ENCODE measurements at places on chromosomes 11 and 22.

DNA sequence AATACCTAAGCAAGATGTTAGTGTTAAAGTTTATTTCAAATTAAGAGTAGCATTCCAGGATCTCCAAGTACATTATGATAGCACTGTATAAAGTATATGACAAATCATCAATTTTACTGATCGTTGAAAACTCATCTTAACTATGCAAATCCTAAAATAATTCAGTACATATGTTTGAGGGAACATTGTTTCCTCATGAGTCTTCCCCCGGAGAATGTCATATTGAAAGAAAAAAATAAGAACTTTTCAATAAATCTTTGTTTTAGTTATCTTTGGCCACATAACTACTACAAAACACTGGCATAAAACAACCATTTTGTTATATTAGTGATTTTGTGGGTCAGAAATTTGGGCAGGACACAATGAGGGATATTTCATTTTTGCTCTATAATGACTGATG, 135.4 kb downstream of the METTL15 start:
- DNase-seq: no peak

GRCh38 chr11:47523490-47524225, 29.3 kb downstream of the CELF1 start:
- DNase-seq: peak; percentile 29

- no peak for DNase-seq
Measured at GRCh38 chr11:86469491-86470388, 95.1 kb downstream of the CCDC81 start.

GRCh38 chr11:70159627-70160570, 43.2 kb upstream of the FADD start:
- no peak for DNase-seq

DNA sequence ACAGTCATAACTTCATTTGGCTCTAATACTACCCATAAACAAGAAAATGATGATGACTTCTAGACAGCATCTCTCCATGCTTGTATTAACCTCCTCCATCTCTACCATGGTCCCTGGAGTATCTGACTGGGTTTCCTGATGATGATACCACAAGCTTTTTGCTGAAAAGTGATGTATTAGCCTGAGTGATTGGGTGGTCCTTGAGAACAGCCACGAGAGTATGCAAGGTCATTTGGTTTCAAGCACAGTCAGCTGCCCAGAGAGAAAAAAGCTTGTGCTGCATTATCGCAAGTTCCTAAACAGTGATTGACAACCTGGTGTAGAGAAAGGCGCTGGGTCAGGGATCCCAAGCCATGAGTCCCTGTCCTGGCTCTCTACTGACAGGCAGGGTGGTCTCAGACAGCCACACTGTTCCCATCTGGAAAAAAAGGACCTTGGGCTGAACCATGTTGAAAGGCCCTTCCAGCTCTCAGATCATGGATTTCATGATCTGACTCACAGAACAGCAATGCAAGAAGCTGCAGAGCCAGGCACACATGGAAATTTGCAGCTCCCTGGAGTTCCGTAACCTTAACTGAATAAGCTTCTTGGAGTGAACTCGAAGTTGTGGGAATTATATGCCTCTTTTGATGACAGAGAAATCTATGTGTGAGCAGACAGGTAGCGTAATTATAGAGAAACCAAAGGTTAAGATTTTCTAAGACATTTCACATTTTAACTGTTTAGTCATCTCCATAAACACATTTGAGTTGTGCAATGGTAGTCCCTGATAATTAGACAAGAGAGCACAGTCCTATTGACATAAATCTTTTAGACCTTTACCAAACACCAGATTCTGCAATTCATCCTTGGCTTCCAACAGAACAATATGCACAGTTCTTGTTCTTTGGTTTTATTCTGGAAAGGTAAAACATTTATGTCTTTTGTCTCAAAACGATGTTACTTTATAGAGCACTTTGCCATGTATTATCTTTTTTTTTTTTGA, 54.1 kb upstream of the UBASH3B start:
- no peak for DNase-seq

GRCh38 chr11:126146454-126147192, 64.8 kb downstream of the RPUSD4 start:
- DNase-seq: no peak

GRCh38 chr11:130881475-130882137, 34.7 kb downstream of the SNX19 start:
- no peak for DNase-seq

GRCh38 chr11:120576606-120577005, 65.1 kb downstream of the GRIK4 start:
- DNase-seq: no peak

DNA sequence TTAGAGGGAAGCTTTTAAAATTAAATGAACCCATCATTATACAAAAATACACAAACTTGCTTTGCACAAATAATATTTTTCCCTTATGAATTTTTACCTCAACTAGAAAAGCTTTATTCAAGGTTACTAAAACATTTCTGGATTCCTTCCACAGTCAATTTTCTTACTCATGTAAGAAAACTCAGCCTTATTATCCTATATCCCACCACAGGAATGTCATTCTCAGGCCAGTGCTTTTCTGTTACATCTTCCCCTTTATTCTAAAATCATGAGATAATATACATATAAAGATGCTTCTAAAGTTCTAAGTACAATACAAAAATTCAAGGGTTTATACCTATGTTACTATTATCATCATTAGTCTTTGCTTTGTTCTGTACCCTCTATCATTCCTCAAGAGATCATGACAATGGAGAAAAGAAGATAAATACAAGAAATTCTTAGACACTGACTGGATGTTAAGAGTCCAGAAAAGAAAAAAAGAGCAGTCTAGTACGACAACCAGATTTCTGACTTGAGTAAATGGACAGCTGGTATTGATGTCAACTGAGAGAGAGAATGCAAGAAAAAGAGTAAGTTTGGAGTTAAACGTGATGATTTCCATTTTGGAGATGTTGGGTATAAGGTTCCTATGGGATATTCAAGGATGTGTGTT, 60.3 kb downstream of the MTMR2 start:
- DNase-seq: no peak

- DNase-seq: no peak
Measured at GRCh38 chr11:133300666-133301065, 231.6 kb downstream of the OPCML start.

- no peak for DNase-seq
Measured at GRCh38 chr11:36044636-36045035, 100.8 kb downstream of the LDLRAD3 start.

DNA sequence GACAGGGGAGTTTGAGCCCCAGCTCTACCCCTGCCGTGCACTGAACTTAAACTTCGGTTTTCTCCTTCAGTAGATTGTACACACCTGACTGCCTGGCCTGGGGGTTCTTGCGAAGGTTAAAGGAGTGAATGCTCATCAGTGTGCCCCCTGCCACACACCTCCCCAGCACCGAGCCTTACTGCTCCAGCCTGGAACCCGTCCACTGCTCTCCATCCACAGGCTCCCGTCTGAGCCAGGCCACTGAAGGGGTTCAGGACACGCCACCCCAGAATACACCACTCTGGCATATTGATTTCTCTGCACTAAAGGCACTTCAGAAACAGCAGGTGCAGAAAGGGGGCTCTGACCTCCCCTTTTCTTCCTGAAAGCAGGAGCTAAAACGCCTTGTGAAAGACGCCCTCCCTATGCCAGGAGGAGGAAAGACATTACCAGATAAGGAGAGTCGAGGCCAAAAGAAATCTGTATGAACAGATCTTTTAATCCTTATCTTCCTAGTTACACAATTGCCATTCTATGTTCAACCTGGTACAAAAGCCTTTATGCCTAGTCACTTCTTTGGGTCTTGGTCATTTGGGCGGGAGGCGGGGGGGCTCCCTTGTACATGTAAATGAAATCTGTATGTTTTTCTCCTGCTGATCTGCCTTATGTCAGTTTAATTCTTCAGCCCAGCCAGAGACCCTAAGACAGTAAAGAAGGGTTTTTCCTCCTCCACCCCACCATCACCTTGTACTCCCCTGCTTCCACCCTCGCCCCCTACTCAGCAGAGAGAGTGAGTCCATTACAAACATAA, 1.9 kb upstream of the SSTR3 start:
- peak; percentile 1 for DNase-seq

- no peak for DNase-seq
Measured at GRCh38 chr11:19929655-19930054, 217.0 kb downstream of the NAV2 start.

GRCh38 chr11:32005786-32006416, 85.0 kb upstream of the RCN1 start:
- DNase-seq: no peak

DNA sequence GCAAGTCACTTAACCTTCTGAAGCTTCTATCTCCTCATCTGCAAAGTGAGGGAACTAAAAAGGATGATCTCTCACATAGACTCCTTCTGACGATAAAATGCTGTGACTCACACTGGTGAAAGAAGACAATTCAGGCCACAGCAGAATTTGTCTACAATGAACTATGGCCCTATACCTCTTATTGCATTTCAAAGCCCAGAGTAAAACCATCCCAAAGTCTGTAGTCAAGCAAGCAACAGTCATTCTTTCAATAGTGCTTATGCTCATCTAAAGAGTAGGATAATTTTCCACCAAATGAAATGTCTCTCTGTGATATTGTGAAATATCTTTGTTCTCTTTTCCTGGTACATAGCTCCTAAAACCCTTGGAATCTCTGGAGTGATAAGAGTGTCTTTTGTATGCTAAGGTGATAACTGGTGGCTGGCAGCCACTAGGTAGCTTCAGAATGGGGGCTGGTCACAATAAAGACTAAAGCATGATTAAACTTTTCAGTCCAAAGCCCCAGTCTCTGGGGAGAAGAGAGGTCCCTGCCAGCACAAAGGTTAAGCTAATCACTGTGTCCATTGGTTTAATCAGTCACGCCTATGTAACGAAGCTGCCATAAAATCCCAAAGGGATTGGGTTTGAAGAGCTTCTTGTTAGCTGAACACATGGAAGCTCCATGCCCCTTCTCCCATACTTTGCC, 30.8 kb downstream of the SYTL2 start:
- no peak for DNase-seq

- no peak for DNase-seq
Measured at GRCh38 chr11:16191868-16192240, 164.5 kb downstream of the SOX6 start.

- DNase-seq: no peak
Measured at GRCh38 chr11:116837231-116838091, at the start of gene APOA1. TSS of gene APOA1 (minus strand) at chr11:116837622. CDS start at chr11:116837387, 235 bp downstream.

DNA sequence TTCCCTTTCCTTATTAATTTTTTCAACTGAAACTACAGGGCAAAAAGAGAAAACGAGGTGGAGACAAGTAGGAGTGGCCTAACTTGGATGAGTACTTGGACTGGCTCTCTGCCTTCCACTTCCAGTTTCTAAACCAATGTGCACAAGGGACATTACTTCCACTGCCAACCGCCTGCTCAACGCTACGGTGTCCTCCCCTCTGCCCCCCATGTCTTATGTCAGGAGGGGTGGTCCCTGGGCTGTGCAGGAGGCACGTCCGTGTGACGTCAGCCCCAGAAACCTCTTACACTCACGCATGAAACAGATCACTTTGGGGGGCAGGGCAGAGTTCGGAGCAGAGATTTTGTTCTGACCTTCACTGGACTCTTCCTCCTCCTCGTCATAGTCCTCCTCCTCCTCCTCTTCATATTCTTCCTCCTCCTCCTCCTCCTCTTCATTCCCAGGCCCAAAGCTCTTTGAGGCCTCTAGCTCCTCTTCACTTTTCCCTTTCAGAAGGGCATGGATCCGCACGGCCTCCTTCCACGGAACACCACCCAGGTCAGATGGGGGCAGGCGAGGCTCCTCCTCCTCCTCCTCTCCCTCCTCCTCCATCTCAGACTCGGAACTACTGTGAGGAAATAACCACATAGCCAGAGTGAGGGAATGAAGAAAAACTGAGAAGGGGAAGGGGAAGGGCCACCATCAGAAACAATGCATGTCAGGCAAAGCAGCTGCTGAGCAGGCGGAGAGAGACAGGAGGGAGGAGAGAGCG, 57.4 kb upstream of the BID start:
- no peak for DNase-seq

DNA sequence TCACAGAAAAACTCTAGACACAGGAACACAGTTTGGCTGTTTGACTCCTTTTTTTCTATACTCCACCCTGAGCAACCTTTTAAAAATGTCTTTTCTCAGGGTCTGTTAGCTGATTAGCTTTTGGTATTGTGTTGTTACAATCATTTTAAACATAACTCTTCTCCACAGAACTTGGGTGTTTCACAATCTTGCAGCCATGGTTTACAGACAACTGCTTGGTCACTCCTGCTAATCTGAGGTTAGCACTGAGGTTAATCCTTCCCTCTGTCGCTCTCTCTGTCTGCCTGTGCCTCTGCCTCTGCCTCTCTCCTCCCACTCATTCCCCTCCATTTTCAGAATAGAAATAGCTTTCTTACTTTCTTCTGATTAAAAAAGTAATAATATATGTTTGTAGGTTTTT, 62.4 kb upstream of the ZBED5 start:
- DNase-seq: no peak

GRCh38 chr22:35910003-35910769, 118.4 kb downstream of the RBFOX2 start:
- no peak for DNase-seq

GRCh38 chr11:131095511-131096185, 179.4 kb upstream of the SNX19 start:
- DNase-seq: no peak

GRCh38 chr22:26589367-26589844, 526 bp downstream of the TPST2 start:
- peak; percentile 39 for DNase-seq

DNA sequence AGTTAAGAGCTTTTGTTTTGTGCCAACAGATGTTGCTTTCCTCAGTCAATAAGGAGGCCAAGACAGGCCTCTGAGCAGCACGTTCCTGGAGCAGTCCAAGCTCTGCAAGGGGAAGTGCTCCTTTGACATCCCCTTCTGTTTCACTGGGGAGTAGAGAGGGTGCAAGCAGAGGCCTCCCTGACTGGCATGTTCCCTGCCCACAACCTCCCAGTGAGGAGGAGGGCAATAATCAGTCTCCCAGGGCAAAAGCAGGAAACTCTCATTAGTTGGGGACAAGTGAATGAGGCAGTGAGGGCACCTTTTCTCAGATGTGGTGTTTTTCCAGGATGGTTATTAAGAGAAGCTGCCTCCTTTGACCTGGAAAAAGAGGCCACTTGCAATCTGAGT, 79.5 kb upstream of the ZBED5 start:
- DNase-seq: no peak

- DNase-seq: no peak
Measured at GRCh38 chr22:19674929-19675253, 39.4 kb upstream of the SEPTIN5 start.

All from activated CD4-positive, alpha-beta T cell treated with anti-CD3 and anti-CD28 coated beads for 48 hours (primary cell).